ENCODE measurements at places on chromosomes 5 and 9.

- DNase-seq = no peak
These were observed 6.5 kb downstream of the BRD3OS start for GRCh38 chr9:134031783-134032182.

- no peak for DNase-seq
These were observed 4.5 kb downstream of the PURA start for GRCh38 chr5:140118302-140118936.

GRCh38 chr9:14529054-14529453, 164.2 kb downstream of the ZDHHC21 start:
- no peak for DNase-seq

DNA sequence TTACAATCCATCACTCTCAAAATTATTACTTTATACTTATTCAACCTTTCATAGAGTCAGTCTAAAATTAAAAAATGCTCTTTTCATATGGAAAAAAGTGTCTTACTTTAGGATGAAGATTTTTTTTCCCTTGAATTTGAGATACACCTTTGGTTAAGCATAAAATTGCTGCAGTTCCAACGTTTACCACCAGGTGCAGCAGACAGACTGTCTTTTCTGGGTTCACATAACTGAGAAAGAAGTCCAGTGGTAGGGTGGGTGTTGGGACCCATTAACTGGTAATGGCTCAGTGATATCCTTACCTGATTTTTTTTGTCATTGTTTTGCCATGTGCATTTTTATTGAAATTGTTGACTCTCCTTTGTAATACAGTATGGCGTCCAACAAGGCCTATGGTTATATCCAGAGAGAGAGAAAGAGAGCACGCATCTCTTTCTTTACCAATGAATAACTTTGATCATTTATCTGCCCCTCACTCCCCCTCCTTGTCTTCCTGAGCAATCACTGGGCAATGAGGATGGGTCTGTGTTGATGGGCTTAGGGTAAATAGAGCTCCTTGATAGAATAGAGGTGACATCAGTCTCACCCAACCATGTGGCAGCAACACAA, 98.4 kb downstream of the FBXL7 start:
- DNase-seq = no peak

- DNase-seq = no peak
These were observed 141.0 kb downstream of the CDK5RAP2 start for GRCh38 chr9:120438836-120439546.

GRCh38 chr9:14687042-14687719, 6.1 kb downstream of the ZDHHC21 start:
- no peak for DNase-seq

GRCh38 chr5:52947208-52947607, 41.9 kb upstream of the ITGA2 start:
- no peak for DNase-seq

DNA sequence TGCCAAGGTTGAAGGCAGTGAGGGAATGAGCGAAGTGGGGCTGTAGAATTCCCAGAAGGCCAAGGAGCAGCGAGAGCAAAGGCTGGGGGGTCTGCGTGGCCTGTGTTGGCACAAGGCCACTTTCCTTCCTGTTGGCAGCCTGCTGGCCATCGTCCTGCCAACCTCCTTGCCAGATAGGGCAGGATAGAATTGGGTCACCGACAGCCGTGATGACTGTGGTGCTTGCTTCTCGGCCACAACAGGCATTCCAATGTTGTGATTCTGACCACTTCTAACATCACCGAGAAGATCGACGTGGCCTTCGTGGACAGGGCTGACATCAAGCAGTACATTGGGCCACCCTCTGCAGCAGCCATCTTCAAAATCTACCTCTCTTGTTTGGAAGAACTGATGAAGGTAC, 18.9 kb downstream of the TRIP13 start:
- DNase-seq = no peak

DNA sequence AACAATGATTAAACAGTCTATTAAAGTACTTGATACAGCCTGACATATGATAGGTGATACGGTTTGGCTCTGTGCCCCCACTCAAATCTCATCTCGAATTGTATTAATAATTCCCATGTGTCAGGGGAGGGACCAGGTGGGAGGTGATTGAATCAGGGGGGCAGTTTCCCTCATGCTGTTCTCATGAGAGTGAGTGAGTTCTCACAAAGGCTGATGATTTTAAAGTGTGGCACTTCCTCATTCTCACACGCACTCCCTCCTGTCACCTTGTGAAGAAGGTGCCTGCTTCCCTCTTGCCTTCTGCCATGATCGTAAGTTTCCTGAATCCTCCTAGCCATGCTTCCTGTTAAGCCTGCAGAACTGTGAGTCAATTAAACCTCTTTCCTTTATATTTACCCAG, 40.1 kb upstream of the TARS1 start:
- DNase-seq = no peak

DNA sequence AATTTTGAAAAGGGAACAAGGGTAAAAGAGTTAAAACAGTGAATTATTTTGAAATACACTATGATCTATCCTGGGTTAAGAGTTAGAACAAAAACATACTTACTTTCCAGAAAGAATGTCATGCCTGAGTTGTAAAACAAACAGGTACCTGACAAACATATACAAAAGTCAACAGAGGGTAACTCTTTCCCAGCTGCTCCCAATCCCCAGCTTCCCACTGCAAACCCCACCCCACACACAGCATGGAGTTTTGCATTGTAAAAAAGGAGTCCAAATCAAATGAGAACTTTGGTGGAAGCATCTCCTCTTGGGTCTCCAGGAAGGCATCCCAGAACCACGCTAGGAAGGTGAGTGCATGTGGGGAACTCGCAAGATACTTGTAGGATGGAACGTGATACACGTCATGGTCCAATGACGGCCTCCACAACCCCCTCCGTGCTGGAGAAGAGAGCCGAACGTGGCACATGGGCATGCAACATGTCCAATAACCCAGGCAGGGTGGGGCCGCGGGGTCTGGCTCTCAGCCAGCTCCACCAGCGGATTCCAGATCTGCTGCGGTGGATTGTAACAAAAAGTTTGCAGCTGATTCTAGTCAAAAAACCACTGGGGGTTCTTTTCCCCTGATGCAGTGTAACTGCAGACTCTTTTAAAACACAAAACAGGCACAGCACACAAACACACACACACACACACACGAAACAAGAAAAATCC, 55.8 kb downstream of the EPB41L4B start:
- no peak for DNase-seq

DNA sequence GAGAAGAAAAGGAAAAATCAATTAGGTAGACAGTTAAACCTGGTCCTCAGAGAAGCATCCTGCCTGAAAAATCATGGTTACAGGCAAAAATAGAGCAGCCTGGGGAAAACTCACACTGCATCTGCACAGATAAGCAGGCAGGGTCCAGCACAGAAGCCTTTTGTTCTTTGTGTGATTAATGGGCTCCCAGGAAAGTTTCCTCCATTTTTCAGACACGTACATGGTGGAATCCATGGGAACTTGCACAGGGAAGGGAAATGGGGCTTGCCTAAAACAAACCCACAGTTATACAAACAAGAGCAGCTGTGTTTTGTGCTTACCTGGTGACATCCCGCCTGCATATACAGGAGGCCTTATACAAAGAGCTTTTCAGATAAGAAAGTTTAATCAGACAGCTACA, 243.9 kb upstream of the ATP10B start:
- no peak for DNase-seq

- no peak for DNase-seq
These were observed 45.6 kb upstream of the N4BP3 start for GRCh38 chr5:178067755-178068154.

GRCh38 chr5:31273161-31273560, 79.7 kb downstream of the CDH6 start:
- no peak for DNase-seq

GRCh38 chr5:77627869-77628674, 10.4 kb downstream of the OTP start:
- no peak for DNase-seq

DNA sequence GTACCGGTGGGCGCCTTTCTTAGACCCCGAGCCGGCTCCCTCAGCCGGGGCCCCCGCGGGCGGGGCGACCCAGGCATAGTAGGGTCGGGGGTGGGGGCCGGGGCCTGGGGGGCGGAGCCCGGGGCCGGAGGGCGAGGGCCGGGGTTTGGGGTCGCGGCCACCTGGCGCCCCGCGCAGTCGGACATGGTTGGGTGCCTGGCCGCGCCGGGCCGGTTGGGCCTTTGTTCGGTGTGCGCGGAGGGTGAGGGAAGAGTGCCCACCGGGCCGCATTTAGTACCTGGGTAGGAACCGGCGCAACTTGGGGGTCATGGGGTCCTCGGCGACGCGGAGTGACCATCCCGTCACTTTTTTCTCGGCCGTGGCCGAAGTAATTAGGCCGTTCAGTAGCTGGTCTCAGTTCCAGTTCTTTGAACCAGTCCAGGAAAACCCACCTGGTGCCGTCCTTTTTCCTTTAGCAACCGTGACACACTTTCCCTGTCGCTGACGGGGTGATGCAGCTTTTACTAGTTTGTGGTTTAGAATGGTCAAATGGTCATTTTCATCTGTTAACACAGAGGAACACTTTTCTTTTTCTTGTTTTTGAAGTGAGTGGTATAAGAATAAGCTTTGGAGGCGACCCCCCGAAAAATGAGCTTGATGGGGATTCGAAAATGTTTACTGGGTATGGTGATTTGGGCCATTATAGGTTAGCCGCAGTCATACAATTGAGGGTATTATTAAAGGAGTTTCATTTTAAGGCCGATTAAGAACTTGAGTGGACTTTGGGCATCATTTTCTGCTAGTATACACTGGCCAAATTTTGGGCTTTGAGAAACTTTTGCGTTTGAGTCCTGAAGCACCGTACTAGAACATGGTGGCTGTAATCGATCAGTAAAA, 589 bp downstream of the CKS2 start:
- no peak for DNase-seq

- DNase-seq = no peak
These were observed 3.4 kb downstream of the ASS1 start for GRCh38 chr9:130448035-130448624.

All from stimulated activated CD4-positive, alpha-beta T cell treated with anti-CD3 and anti-CD28 coated beads, TNF-alpha, amount 100 ng/mL, for 48 hours (primary cell).